ENCODE measurements at places on chromosomes 11 and 22. TPM values are rescaled to one million over a fixed set of nuclear protein-coding genes. Genes with fewer than 3 reads are reported as not detected.

DNA sequence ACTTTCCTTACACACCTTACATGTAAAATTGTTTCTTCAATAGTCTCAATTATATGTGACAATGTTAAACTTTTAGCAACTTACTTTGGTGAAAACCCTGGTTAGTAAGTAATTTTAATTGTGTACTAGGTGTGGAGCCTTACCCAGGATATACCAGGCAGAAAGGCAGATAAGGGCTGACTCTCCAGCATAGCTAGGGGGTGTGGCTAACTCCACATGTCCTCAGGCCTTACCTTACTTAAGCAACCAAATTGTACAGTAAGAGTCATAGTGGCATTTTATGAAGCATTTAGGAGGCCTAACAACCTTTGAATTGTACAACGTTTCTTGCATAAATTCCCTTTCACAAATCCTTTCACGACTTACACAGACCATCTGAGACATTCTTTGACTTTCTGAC is 118.2 kb upstream of the OR9Q1 start:
- DNase-seq = no peak

The MRGPRX3 gene
- total RNA-seq = not detected

The HSPA8 gene
- 1,836 TPM for total RNA-seq

- DNase-seq = no peak
Observed at GRCh38 chr11:70303070-70303469, 32.6 kb downstream of the PPFIA1 start.

GRCh38 chr11:12669930-12670329 is 4.3 kb upstream of the TEAD1 start:
- no peak for DNase-seq

The POLD3 gene
- 25.5 TPM for total RNA-seq

The RFPL3 gene
- total RNA-seq = not detected

DNA sequence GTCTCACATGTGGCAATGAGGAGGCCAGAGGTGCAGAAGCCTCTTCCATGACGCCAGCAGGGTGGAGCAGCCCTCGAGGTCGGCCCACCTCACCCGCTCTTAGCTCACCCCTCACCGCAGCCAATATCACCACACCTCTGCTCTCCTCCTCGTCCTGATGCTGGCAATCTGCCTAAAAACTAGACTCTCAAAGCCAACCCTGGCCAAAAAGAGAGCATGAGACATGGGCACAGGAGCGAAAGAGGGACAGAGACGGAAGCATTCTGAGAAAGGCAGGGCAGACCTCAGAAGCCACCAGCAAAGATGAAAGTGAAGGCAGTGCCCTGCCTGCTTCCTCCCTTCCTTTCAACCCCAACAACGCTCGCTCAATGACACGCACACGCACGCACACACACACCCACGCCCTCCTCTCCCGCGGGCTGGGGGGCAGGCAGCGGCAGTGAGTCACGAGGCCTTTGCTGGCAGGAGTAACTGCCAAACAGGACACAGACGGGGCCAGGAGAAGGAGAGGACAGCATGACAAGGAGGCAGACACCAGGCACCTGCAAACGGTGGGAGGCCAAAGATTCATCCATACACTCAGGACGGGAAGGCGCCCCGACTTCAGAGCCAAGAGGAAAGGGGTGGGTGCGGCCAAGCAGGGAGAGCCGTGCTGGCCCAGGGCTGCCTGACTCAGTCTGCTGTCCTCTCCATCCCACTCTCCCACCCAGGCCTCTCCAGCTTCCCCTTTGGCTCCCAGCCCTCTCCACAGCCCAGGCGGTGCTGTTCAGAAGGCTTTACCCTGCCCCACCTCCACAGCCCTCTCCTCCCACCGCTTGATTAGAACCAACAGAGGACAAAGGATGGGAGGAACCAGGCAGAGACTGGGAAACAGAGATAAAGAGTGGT is 11.4 kb downstream of the IGSF9B start:
- DNase-seq = no peak

GRCh38 chr11:34150494-34151151 is 45.2 kb downstream of the NAT10 start:
- no peak for DNase-seq

GRCh38 chr11:8062781-8063257 is 18.2 kb upstream of the TUB start:
- DNase-seq = no peak
